NCI-H1436 treated with DMSO at 0.1 percent for 48 hours (cell line): ENCODE measurements at places on chromosomes 16 and 17.

DNA sequence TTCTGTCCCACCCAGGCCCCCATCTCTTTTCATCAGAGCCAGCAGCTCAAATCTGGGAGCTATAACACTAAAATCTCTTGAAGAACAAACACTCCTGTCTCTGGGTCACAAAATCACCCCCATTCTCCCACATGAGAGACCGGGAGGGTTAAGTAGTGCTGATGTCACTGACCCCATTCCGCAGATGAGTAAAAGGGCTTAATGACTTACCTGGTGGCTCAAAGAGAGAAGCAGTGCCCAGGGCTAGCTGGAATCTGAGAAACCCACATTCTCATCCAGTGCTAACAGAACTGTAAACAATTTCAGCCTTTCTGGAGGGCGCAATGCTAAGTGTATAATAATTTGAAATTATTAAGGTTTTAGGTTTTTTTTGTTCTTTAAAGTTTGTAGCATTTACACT lies 26.3 kb upstream of the LHX1 start:
- DNase-seq: no peak

DNA sequence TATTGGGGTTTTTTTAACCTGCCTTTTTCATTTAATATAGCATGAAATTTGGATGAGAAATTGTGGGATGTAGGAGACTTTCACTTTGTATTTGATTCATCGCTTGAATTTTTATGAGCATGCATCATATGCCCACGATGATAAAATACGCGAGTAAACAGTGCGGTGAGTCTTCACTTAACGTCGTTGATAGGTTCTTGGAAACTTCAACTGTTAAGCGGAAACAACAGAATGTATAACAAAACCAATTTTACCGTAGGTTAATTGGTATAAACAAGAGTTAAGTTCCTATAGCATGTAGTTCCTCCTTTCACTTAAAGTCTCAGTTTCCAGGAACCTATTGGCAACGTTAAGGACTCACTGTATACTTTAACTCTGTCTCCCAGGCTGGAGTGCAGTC lies 28.7 kb downstream of the MMP15 start:
- DNase-seq: no peak

DNA sequence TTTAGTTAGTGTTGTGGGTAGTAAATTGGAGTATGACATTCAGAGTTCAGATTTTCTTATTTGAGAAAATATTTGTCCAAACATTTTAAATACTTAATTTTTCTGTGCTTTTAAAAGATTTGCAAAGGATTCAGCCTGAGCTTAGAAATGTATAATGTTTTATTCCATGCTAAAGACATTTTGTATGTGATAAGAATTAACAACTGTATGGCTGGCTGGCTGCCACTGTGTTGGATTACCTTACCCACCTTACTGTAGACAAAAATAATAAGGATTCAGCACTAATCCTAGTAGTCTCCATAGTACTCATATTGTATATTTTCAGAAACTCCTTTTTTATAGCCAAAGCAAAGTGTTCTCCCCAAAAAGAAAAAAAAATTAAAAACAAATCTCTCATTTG lies 74.8 kb downstream of the TANC2 start:
- no peak for DNase-seq

GRCh38 chr17:28733346-28733745 lies 4.8 kb downstream of the NEK8 start:
- DNase-seq: no peak

- no peak for DNase-seq
Measured at GRCh38 chr16:17343028-17343427, 127.7 kb downstream of the XYLT1 start.
